Type B pancreatic cell (in vitro differentiated cells): ENCODE measurements at places on chromosomes 1 and 21.

GRCh38 chr21:31641416-31641922 lies 18.0 kb upstream of the SOD1 start:
- no peak for DNase-seq

DNA sequence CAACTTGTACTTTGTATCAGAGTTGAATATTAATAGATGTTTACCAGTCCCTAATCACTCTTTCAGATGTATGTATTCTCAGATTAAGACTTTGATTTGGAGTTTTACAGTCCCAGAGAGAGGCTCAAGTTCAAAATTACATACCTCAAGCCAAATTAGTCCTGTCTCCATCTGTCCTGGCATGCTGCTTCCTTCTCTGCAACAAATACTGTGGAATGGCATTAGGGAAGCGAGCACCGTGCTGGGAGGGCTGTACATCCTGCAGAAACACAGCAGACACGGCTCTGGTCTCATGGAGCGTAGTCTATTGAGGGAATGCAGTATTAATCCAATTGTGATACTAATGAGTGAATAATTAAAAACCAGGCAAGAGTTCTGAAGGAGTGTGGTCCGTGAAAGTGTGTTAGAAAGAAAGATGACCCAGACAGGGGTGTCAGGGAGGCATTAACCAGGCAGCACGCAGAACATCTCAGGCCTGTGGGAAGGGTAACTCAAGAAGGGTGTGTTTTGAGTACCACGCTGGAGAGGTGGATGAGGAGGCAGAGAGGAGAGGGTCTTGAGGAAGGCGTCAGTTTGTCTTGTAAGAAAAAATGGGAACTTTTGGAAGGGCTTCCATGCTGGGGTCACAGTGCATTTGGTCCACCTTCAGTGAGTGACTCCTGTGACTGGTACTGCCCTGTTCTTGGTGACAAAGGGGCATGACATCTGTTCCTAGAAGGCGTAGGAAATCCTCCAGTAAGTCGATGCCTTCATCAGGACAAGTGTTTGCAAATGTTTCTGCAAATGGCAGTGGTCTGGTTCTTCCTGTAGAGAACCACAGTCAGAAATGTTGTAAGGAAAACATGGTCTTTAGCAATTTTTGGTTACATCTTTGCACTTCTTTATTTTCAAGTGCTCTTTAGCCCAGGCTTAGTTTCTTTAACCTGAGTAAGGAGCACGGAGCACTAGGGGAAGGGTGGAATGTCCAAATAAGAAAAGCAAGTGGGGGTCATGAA lies 1.6 kb downstream of the RAB4A start:
- DNase-seq, result no peak

GRCh38 chr1:213201380-213202155 lies 150.5 kb downstream of the RPS6KC1 start:
- DNase-seq, result no peak

DNA sequence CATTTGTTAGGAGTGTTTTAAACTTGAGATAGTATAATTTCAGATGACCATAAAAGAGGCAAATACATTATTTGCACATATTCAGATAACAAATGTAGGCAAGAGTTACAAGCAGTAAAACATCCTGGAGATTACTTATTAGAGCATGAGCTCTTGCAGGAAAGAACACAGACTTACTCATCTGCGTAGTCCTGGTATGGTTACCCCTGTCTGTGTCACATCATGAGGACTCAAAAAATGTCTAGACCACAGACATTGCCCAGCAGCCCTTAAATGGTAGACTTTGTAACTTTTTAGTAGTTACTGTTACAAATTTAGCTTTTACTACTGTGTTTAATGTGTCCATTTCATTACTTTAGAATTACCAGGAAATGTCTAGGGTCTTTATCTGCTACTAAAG lies 12.8 kb downstream of the CACHD1 start:
- no peak for DNase-seq

- DNase-seq, result no peak
Measured at GRCh38 chr1:68346188-68346808, 103.5 kb downstream of the RPE65 start.

DNA sequence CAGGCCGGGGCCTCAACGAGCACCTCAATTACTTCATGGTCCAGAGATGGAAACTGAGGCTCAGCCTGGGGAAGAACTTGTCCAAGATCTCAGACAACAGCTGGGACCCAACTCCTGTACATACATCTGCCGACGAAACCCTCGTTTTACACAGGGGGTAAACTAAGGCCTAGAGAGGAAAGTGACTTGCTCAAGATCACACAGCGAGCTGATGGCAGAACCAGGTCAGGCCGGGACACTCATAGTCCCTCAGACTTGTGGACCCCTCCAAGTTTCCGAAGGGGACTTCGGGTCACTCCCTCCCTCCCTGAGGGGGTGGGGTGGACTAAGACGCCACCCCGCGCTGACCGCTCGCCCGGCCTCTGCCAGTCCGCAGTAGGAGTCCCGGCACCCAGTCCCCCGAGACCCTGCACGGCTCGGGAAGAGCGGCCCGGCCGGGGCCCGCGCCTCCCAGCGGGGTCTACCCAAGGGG lies 430 bp downstream of the WASF2 start:
- peak; percentile 77 for DNase-seq

- DNase-seq, result no peak
Measured at GRCh38 chr1:199747984-199748383, 279.5 kb upstream of the NR5A2 start.

DNA sequence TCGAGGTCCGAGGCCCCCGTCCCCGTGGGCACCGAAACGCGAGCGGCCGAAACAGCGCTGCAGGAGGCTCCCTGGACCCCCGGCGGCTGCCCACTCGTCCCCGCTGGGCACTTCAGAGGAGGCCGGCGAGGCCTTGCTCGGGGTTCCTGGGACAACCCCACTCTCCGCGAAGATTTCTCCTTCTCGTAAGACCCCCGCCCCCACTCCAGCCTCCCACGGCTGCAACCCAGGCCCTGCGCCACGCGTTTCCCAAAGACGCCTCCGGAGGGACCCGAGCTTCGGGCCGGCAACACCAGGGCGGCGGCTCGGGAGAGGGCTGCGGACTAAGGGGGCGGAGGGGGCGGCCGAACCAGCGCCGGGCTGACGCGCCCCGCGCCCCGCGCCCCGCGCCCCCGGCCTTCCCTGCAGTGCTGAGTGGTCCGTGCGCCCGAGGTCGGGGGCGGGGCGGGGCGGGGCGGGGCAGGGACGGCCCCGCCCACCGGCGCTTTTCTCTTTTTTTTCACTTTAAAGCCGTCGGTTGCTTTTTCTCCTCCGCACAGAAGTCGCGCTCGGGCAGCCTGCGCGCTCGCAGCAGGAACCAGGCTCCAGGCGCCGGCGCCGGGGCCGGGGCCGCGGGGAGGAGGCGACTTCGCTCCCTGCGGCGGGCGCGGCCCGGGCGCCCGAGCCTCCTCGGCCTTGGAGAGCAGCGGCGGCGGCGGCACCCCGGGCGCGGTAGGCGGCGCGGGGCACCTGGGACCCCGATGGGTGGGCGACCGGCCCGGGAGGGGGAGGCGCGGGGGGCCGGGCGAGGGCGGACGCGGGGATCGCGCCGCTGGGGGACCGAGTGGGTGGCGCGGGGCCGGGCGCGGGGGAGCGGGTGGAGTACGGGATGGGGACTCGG lies at the start of gene SPSB1:
Gene SPSB1, plus strand, starts transcription at position 534 of the 880 bp plus-strand sequence. CDS start 62,998 bp downstream, outside the sequence.
- no peak for DNase-seq

- no peak for DNase-seq
Measured at GRCh38 chr1:168319691-168320090, 39.0 kb downstream of the TBX19 start.

- no peak for DNase-seq
Measured at GRCh38 chr21:45983981-45984551, 2.5 kb downstream of the COL6A1 start.

- no peak for DNase-seq
Measured at GRCh38 chr1:78070210-78070609, 24.4 kb downstream of the GIPC2 start.

- DNase-seq, result no peak
Measured at GRCh38 chr1:8493916-8494540, 176.1 kb downstream of the SLC45A1 start.

- no peak for DNase-seq
Measured at GRCh38 chr21:43767984-43768867, 7.9 kb downstream of the CSTB start.

GRCh38 chr21:44259082-44259705 lies 2.5 kb downstream of the DNMT3L start:
- DNase-seq, result no peak

GRCh38 chr1:198290089-198290683 lies 133.4 kb downstream of the NEK7 start:
- DNase-seq, result no peak

DNA sequence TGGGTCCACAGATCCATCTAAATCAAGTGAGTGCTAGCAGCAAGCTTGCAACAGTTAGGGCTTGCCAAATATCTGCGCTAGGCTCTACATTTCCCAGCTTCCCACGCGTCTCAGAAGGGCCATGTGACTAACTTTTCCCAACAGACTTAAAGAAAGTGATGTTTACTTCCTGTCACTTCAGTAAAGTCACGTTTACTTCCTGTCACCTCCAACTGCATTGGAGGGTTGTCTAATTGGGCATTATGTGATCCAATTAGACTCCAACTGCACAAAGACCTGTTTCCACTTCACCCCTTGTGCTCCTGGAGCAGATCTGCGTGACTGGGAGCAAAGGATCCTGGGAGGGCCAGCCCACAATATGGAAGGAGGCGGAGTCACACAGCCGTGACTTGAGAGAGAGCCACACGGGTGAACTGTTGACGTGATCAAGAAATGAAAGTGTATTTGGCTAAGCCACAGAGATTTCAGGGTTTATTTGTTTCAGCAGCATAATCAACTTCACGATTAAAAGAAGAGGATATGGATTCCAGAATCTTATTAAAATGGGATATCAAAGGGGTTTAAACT lies 77.7 kb downstream of the CYYR1 start:
- no peak for DNase-seq

DNA sequence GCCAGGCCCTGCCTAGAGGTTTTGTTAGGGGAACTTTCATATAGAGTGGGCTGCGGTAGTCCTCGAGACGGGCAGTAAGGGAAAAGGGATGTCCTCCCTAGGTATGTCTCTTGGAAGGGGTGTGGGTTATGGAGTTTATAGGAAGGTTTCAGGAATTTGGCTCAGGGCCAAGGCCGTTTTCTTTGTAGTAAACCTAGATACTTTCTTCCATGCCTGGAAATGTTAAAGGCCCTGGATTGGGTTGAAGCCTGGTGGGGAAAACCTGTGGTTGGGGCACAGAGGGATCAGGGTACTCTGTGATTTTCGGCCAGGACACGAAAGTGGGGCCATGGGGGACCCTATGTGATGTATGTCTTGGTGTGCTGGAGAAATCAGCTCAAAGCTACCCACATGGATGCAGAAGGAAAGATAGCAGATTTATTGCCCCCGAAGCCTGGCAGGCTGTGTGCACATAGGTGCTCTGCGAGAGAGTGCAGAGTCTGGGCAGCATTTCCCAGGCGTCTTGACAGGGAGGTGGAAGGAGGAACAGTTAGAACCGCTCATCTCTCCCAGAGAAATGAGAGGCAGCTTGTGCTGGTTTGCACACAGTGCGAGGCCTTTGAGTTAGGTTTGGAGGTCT lies 1.7 kb downstream of the SNAP47 start:
- no peak for DNase-seq

DNA sequence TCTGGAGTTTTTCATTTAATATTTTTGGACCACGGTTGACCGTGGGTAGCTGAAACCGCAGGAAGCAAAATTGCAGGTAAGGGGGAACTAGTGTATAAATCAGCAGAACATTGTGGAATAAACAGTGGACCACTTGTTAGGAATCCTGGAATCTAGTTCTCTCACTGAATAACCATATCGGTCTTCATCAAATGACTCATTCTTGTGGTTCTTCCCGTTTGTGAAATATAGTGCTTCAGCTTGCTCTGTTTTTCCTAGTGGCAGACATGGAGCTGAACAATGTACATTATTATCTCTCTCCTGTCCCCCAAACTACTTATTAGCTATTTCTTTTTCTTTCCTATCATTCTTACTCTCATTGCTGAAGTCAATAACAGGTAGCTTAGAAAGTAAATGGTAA lies 61.9 kb downstream of the HSPA13 start:
- no peak for DNase-seq

DNA sequence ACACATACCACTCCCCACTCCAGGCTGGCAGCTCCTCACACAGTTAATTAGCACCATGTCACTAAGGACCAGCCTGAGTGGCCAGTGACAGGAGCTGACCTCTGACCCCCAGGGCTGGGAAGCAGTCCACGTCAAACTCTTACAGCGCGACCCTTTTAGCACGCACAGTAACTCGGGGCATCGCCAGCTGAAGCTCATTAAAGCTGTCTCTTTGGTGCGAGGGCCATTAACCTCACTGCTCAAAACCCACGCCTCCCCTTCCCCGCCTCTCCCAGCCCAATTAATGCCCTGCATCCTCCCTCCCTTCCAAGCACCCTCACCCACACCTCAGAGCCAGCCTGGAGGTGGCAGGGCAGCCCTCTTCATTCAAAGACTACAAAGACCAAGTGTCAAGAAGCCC lies 31.7 kb downstream of the DMAP1 start:
- no peak for DNase-seq

- DNase-seq, result no peak
Measured at GRCh38 chr1:31745096-31745945, 18.8 kb downstream of the ADGRB2 start.

DNA sequence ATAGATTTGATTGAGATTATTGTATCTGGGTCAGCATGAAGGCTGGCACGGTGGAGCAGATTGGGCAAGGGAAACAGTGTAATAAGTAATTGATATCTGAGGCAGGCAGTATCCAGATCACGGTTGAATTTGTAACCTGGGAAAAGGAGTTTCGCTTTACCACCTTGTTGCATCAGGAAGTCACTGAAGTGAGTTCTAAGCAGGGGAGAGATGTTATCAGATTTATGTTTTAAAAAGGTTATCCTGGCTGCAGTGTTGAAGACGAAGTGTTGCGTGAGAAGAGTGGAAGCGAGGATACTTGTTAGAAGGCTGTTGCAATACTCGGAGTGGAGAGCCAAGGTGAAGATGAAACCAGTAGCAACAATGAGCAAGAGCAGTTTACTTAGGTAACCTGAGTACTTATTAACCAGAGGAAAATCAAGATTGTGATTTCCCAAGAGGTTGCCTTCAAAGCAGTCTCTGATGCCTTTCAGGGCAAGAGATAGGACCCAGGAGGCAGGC lies 77.8 kb downstream of the LHX9 start:
- no peak for DNase-seq

DNA sequence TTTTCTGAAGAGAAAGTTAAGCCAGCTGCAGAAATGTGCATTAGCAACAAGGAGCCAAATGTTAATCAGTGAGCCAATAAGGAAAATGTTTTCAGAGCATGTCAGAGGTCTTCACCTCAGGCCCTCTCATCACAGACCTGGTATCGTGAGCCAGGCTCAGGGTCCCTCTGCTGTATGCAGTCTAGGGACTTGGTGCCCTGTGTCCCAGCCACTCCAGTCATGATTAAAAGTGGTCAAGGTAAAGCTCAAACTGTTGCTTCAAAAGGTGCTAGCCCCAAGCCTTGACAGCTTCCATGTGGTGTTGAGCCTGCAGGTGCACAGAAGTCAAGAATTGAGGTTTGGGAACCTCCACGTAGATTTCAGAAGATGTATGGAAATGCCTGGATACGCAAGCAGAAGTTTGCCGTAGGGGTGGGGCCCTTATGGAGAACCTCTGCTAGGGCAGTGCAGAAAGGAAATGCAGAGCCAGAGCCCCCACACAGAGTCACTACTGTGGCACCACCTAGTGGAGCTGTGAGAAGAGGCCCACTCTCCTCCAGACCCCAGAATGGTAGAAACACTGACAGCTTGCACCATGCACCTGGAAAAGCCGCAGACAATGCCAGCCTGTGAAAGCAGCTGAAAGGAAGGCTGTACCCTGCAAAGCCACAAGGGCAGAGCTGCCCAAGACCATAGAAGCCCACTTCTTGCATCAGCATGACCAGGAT lies 1128.7 kb downstream of the AMY1C start:
- DNase-seq, result no peak

- DNase-seq, result no peak
Measured at GRCh38 chr1:225945564-225945963, 4.5 kb upstream of the LEFTY2 start.
